ENCODE measurements at places on chromosomes 5 and 9.

- no peak for DNase-seq
Observed at GRCh38 chr9:87537625-87538024, 40.0 kb downstream of the DAPK1 start.

DNA sequence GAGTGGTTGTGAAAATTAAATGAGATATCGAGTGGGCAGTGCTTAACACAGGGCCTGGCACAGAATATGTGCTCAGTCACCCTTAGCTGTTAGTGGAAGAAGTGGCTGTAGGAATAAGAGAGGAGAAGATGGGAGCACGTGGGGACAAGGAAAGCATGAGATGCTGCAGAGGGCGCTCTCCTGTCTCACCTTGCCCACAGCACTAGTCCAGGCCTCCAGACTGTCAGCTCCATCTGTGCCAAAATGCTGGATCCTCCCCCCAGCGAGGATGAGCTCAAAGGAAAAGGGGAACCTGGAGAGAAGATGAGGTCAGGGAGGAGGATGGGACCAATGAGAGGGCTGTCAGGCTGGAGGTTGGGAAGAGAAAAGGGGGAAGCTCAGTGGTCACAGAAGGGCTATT lies 12.5 kb downstream of the ARAP3 start:
- no peak for DNase-seq

DNA sequence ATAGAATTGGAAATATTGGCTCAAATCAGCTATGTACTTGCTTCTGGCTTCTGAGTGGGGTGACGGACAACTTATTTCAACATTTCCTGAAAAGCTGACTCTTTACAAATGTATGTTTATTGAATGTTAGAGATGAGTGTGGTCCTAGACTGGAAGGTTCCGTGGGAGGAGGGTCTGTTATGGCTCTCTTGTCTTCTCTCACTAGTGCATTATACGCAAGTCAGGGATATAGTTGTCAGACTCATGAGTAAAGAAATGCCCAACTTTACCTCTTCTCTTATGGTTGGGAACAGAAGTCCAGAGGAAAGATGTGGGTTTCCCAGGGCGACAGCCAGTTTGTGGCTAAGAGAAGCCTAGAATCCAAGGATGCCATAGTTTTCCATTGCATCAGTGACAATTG lies 839.3 kb upstream of the WWC1 start:
- DNase-seq = no peak

DNA sequence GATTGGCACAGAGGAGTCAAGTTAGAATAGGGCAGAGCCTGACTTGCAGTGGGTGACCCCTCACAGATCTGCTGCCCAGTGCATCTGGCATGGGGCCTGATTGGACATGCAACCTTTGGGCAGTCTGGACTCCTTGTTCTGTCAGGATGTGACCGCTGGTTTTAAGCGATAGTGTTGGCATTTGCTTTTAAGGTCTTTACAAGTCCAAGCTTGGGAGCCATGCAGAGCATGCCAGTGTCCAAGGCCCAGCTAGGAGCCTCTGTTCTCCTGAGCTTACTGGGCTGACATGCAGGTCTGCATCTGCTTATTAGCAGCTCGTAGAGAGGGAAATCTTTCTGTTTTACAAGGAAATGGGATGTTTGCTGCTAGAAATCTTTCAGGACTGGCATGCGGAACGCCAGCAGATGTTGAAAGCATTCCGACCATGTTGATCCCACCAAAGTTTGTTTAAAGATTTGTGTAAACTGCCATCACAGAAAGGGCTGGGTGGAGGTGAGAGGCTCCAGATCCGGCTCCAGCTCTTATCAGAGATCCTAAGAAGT lies 27.5 kb downstream of the GADD45G start:
- no peak for DNase-seq

GRCh38 chr5:58545912-58546311 lies 37.0 kb upstream of the RAB3C start:
- no peak for DNase-seq

GRCh38 chr9:135660407-135660806 lies 2.7 kb upstream of the LCN9 start:
- DNase-seq = no peak

- DNase-seq = no peak
Observed at GRCh38 chr5:170416526-170416925, 27.4 kb upstream of the KCNMB1 start.

DNA sequence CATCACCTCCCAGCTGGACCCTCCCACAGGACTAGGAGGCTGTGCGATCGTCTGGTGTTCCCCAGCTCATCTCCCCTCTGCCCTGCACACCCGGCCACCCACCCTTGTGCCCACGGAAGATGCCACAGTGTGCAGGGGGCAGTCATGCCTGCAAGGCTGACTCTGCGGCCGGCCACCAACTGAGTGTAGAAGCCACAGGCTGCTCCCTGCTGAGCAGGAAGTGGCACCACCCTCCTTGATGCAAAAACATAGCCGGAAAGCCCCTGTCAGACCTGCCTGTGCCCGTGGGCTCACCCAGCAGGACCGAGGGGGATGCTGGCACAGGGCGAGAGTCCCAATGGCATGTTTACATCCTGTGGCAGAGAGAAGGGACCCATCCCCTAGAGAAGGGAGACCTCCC lies 40.3 kb upstream of the SLC12A7 start:
- no peak for DNase-seq

DNA sequence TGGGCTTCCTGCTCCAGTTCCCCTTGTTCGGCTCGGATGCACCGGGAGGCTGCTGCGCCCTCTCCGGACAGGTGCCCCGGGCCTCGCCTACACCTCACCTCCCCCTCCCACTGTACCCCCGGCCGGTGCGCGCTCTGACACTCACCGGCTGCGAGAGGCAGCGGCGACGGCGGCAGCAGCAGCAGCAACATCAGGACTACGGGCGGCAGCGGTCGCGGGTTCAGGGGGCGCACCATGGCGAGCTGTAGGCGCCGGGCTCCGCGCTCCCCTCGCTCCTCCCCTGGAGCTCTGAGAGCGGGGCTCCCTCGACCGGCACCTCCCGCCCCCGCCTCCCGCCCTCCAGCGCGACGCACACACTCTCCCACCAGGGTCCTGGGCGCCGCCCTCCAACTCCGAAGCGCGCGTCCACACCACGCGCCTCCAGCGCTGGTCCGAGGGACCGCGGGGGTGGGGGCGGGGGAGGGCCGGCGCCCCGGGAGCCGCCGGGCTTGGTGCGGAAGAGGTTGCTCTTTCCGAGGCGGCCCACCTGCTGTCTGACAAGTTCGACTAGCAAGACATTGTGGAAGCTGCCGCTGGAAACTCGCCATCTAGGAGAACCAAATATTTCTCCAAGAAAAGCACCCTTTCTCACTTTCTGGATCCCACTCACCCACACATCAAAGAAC lies at the start of gene GFRA3:
GFRA3 (minus strand) TSS at position 433 of the 665 bp plus-strand sequence; CDS start at position 236, 197 bp downstream.
- DNase-seq = no peak

- DNase-seq = no peak
Observed at GRCh38 chr9:78064075-78064474, 32.5 kb upstream of the GNAQ start.

GRCh38 chr5:150544611-150545219 lies 36.8 kb downstream of the NDST1 start:
- no peak for DNase-seq

DNA sequence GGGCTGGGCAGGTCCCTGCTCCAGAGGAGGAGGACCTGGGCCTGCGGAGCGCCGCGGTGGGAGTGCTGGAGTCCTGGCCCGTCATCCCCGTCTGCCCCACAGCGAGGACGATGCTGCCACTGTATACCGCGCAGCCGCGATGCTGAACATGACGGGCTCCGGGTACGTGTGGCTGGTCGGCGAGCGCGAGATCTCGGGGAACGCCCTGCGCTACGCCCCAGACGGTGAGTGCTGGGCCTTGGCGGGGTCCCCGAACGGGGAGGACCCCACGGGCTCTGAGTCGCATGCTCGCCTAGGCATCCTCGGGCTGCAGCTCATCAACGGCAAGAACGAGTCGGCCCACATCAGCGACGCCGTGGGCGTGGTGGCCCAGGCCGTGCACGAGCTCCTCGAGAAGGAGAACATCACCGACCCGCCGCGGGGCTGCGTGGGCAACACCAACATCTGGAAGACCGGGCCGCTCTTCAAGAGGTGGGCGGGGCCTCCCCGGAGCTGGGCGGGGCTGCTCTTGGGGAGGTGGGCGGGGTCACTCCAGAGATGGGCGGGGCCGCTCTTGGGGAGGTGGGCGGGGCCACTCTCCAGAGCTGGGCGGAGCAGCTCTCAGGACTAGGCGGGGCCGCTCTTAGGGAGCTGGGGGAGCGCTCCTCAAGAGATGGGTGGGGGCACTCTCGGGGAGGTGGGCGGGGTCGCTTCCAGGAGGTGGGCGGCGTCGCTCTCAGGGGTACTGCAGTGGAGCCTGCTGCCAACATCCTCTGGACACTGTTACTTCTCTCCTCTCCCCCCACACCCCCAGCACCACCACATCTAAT lies 13.1 kb downstream of the LRRC26 start:
- DNase-seq = no peak

- no peak for DNase-seq
Observed at GRCh38 chr9:13410566-13411031, 131.1 kb upstream of the MPDZ start.

- DNase-seq = no peak
Observed at GRCh38 chr9:27428551-27428950, 95.5 kb upstream of the IFNK start.

DNA sequence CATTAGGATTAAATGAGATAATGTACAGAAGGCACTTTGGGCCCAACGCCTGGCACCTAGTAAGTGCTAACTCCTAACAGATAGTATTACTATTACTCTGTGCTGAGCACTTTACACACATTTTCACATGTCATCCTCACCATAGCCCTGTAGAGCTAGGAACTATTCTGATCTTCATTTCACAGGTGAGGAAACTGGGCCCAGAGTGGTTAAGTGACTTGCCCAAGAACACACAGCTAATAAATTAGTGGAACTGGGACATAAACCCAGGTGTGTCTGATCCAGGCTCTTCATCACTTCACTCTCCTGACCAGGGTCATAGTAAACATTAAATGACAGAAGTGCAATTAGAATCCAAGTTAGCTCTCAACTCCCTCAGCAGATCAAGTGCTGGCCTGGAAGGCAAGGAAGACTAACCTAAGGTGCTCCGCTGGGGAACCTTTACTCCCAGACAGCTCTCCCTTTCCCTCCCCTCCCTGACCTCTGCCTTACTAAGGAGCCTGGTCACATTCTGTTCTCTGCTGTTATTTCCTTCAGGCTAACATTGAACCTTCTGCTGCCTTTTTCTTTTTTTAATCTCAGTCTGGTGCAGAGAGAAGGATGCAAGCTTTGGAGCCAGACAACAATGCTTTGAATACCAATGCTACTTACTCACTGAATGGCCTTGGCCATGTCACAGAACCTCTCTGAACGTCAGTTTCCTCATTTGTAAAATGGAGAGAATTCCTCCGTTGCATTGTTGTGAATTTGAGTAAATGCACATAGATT lies 4.1 kb upstream of the ADRA1B start:
- no peak for DNase-seq

DNA sequence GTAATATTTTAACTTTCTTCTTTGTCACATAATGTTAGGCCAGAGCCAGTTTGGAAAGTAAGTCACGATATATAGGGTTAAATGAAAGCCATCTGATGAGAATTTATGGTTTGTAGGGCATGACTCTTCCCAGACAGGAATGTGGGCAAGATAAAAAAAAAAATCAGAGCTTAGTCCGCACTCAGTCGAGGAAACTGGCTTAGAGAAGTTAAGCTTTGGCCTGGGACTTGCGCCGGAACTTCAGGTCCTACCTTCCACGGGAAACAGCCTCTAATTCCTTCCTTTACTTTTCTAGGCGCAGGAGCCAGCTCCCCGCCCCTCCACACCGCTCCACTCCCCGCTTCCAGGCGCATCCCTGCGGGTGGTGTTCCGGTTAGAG lies 475 bp downstream of the DDX31 start:
- DNase-seq = no peak

- no peak for DNase-seq
Observed at GRCh38 chr5:143748516-143748915, 63.4 kb upstream of the HMHB1 start.

GRCh38 chr5:97094579-97095317 lies 47.7 kb downstream of the LIX1 start:
- no peak for DNase-seq

DNA sequence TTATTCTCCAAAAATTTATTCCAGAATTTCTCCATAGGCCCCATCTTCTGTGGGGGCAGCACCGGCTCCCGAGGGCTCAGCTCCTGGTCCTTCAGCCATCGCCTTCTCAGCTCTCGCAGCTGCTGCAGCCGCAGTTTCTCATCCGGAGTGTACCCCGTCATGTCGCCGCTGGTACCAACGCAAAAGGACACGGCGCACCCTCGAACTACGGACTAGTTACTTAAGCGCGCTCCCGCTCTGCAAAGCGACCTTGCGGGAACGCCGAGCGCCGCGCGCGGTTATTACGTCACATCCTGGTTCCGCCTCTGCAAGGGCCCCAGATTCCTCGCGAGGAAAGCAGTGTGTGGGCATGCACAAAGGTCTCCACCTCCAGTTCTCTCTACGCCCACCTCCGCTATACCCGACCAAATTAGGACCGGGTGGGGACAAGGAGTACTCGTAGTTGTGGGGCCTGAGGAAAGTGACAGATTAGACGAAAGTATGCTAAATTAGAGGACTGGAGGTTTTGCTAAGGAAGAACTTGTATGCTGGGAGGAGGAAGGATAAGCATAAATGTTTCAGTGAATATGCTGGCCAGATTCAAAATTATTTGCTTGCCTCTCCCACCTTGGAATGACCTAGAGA lies at the start of gene NDUFB6:
NDUFB6 (minus strand) TSS at position 260 of the 624 bp plus-strand sequence; CDS start at position 161, 99 bp downstream.
- peak; percentile 91 for DNase-seq

DNA sequence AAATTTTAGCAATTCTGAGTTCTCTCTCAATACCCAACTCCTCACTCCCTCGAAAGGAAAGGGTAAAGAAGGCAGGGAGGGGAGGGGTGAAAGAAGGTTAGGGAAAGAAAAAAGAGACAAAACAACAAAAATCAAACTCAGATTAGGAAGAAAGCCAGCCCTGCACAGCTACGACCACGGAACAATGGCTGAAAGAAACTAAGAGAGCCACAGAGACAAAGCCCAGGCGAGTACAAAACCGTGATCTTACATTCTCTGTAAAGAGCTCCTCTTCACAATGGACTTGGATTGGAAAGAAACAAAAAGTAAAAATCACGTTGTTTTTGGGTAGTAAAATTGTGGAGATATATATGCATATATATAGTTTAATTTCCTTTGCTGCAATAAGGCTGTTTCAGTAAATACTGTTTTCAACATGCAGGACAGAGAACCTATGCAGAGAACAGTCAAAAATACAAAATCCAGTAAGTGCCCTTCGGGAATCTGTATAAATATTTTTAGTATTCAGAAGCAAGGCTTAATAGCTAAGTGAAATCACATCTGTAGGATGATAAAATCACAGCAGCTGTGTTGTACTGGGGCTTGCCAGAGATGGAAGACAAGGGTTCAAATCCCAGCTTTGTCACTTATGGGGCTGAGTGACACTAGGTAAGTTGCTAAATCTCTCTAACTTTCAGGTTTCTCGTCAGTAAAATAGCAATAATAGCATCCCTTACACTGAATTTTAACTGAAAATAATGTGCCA lies 16.9 kb downstream of the PSMB7 start:
- DNase-seq = no peak

DNA sequence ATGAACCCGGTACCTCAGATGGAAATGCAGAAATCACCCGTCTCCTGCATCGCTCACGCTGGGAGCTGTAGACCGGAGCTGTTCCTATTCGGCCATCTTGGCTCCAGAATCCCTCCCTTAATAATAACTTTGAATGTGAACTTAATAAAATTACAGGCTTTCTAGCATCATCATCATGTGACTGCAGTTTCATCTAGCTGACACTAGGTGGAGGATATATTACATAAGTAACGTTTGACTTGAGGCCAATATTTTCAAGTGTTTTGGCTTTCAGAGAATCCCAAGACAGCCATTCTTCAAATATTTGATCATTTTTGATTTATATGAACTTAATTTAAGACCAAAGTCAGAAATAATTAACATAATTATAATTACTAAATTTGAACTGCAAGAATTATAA lies 474.9 kb upstream of the CDH10 start:
- no peak for DNase-seq

- no peak for DNase-seq
Observed at GRCh38 chr5:107661038-107661649, 9.6 kb downstream of the EFNA5 start.

Data from left renal pelvis (tissue), 4 donors.